ENCODE measurements at places on chromosomes 3 and 15.

GRCh38 chr3:120824613-120825012 is 82.1 kb downstream of the GTF2E1 start:
- no peak for DNase-seq

DNA sequence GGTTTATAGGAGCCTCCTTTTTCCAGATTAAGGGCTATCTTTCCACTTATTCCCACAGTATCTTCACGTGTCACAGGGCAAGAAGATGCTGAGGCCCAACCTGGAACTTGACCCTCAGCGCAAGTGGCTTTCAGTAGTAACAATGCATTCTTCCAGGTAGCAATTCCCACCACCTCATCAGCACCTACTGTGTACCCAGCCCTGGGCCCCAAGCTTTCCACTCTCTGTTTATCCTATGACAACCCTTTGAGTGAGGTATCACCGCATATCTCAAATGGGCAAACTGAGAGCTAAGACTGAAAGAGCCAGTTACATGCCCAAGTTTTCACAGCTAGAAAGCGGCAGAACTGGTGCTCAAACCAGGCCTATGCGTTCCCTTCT is 88.2 kb downstream of the CPN2 start:
- no peak for DNase-seq

GRCh38 chr3:89252860-89253259 is 145.4 kb downstream of the EPHA3 start:
- DNase-seq = no peak

DNA sequence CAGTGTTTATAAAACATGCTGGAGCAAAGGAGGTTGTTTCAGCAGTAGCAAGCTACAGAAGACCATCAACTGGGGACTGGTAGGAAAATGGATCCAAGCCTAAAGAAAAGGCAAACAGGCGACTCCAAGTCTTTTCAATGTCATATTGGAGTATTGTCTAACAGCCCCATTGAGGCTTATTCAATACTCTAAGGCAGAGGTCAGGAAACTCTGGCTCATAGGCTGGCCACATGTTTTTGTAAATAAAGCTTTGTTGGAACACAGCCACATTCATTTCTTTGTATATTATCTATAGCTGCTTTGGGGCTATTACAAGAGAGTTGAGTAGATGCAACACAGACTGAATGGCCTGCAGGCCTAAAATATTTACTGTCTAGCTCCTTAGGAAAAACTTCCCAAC is 77.5 kb downstream of the RPL22L1 start:
- DNase-seq = no peak

DNA sequence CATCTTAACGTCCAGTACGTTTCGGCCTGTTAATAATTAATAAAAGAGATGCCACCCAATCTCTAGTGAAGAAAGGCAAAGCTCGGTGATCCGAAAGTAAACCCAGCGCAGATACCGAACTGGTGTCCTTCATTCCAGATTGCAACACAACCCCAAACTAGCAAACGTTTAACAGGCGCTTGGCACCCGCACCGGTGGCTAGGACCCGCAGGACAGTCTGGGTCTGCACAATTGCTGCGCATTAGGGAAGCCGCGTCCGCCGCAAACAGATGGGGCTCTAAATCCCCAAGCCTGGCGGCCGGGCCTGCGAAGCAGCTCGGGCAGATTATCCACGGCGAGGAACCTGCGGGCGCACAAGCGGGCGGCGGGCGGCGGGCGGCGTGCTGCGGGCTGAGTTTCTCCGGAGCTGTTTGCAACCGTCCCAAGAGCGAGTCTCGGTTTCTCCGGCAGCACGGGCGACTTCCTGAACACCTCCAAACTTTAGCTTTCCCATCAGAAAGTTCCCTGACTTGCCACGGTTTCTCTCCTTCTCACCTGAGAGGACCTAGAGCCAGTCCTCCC is 112.1 kb upstream of the ICE2 start:
- peak; percentile 54 for DNase-seq

DNA sequence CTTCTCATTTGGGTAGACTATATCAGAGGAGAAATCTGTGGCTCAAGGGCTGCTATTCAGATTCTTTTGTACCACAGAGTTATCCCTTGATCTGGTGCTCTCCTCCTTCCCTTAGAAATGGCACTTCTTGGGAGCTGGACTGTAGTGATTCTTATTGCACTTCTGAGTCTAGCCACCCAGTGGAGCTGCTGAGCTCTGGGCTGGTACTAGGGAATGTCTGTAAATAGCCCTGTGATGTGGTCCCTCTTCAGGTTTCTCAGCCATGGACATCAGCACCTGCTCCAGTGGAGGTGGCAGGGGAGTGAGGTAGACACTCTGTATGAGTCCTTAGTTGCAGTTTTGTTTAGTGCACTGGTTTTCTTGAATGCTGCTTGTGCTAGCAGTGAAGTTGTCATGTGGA is 1292.6 kb downstream of the SI start:
- DNase-seq = no peak

DNA sequence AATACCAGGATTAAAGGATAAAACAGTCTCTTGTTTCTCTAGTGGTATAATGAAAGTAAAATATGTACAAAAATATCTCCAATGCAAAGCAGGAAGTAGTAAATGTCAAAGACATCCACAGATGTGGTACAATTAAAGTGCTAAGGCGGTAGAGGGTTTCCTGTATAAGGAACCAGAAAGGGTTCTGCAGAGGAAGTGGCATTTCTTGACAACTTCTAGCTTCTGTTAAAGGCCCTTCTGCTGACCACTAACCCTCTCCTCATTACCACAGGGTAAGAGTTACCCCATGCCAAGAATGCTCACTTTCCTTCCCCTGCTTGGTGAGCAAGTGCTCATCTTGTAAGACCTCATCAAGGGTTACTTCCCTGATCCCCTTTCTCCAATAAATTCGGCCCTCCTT is 883.6 kb upstream of the NR2F2 start:
- peak; percentile 48 for DNase-seq

DNA sequence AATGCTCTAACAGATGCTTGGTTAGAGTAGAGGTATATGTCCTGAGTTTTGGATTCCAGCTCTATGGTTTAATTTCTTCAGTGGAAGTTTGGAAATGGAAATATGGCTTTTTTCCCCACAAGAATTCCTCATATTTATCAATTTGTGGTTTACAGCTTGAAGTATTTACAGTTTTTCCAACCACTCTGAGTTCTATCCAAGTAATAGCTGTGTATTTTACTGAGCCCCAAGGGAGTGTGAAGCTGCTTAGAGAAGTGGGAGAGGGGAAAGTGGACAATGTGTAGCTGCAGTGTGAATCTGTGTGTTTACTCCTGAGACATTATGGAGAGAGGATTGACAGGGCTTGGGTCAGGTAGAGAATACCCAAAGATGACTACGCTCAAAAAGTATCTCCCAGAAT is 54.5 kb downstream of the NEK11 start:
- no peak for DNase-seq

- no peak for DNase-seq
Observed at GRCh38 chr3:95939235-95939809, 875.1 kb upstream of the EPHA6 start.

DNA sequence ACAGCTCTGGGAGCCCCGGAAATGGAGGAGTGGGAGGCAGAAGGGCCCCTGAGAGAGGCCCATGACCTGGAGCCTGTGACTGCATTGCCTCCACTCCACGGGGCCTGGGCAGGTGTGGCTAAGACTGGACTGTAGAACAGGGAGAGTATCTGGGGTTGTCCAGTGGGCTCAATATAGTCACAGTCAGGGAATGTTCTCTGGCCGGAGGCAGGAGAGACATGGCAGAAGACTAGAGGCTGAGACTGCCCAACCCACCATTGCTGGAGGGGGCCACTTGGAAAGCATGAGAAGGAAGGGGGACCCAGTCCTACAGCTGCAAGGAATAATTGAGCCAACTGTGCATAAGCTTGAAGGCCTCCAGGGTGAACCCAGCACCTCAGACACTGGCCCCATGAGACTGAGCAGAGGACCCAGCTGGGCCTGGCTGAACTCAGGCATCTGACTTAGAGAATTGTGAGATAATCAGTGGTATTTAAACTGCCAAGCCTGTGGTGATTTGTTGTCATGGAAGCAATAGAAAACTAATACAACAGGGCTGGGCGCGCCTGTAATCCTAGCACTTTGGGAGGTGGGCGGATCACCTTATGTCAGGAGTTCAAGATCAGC is 33.1 kb downstream of the NIPA2 start:
- no peak for DNase-seq

- no peak for DNase-seq
Observed at GRCh38 chr15:65338823-65339222, 34.3 kb downstream of the RNU5B-1 start.

GRCh38 chr3:57706462-57706861 is 13.6 kb upstream of the DENND6A start:
- no peak for DNase-seq

GRCh38 chr3:45309876-45310275 is 78.5 kb upstream of the LARS2 start:
- no peak for DNase-seq

DNA sequence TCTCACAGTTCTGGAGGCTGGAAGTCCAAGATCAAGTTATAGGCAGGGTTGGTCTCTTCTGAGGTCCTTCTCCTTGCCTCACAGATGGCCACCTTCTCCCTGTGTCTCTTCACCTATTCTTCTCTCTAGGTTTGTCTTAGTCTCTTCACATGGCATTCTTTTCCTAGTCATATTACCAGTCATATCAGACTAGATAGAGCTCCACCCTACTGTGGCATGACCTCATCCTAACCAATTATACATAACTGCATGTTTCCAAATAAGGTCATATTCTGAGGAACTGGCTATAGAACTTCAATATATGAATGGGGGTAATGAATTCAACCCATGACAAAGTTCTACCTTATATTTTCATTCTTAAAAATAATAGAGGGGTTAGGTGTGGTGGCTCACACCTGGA is 196.4 kb upstream of the UBE3A start:
- DNase-seq = no peak

DNA sequence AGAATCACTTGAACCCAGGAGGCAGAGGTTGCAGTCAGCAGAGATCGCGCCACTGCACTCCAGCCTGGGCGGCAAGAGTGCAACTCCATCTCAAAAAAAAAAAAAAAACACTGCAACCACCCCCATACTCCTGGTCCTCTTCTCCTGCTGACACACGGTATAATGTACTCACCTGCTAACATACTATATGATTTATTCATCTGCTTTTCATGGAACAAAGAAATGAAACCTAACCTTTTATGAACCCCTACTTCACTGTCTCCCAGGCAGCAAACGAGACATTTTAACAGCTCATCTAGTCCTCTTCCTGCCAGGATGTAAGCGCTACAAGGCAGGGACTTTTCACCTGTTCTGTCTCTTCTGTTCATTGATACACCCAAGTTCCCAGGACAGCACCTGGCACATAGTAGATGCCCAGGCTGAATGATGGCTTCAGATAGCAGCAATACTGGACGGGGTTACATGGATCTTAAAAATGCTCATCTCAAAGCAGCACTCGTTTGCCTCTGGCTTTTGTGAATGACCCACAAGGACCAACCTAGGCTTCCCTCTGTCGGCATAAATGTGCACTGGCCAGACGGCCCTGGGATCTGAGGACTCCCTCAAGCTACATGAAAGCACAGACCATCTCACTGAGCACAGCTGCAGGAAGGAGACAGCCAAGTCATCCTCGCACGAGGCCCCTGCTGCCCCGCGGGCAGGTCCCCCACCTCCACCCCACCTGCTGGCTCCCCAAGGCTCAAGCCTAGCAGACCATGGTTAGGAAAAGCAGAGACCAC is 20.3 kb downstream of the XXYLT1 start:
- DNase-seq = no peak

- no peak for DNase-seq
Observed at GRCh38 chr3:124168271-124168670, 176.3 kb upstream of the ROPN1 start.

GRCh38 chr3:116388867-116389385 is 56.4 kb downstream of the LSAMP start:
- DNase-seq = no peak

DNA sequence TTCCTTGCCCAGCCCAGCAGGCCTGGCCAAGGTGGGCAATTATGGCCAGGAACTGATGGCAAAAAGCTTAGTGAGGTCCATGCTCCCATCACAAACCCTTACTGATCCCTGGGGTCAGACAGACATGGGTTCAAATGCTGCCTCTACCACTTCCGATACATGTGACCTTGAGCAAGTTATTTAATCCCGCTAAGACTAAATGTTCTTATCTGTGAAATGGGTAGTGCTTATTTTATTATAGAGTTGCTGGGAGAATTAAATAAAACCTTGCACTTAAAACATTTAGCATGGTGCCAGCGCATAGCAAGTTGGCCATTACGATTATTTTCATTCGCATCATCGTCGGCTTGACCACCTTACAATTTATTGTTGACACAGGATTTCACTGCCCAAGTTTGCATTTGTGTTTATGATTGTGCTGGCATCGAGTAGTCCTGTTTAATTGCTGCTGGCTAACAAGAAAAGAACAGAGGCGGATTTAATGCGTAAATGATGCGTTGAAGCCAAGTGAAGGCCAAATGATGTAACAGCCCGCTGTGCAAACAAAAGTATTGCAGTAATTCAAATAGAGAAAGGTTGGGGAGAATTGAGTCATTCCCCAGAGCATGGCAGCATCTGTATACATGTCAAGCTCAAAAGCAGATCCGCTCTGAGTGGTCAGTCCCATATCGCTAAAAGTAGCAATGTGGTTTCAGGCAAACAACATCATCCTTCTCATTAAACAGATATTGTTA is 7.3 kb upstream of the FURIN start:
- DNase-seq = no peak

DNA sequence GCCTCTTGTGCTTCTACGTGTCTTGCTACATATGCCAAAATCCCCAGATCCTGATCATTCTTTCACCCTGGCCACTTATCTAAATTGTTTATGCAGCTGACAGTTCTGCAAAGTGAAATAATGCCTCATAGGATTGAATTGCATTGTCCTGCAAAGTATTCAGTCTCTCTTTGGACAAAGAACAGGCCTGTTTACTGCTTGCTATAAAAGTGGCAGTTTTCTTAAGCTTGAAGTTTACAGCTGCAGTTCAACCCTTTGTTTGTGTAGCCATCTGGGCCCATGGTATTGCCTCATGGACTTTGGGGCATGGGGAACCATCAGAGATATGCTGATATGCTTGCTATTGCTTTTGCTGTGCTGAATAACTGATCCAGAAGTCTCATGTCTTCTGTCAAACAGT is 523.2 kb downstream of the OTOL1 start:
- no peak for DNase-seq

DNA sequence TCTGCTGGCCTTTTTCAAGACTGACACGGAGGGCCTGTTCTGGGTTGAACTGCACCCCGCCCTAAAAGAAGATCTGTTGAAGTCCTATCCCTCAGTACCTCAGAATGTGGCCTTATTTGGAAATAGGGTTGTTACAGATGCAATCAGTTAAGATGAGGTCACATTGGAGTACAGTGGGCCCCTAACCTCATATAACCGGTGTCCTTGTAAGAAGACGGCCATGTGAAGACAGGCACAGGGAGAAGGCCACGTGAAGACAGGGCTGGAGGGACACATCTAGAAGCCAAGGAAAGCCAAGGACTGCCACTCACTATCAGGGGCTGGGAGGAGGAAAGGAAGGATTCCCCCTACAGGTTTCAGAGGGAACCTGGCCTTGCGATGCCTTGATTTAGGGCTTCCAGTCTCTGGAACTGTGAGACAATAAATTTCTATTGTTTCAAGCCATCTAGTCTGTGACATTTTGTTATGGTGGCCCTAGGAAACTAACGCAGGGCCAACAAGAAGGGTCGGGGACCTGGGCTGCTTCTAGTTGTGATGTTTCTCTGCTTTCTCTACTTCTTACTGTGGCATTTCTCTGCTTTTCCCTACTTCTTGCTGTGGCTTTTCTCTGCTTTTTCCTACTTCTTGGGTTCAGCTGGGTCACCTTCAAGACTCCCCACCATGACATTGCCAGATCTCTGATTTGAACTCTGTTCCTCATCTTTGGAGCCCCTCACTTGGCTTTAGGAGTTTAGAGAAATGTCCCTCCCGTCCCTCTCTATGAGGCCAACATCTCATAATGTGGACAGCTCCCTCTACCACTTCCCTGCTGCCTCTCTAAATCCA is 4.8 kb upstream of the CCDC174 start:
- no peak for DNase-seq

- no peak for DNase-seq
Observed at GRCh38 chr15:60519218-60519617, 40.3 kb upstream of the ICE2 start.

Measured in CD4-positive, alpha-beta memory T cell (primary cell).